Stimulated activated CD4-positive, alpha-beta T cell treated with anti-CD3 and anti-CD28 coated beads, TNF-alpha, amount 100 ng/mL, for 48 hours (primary cell): ENCODE measurements at places on chromosomes 5 and 9.

DNA sequence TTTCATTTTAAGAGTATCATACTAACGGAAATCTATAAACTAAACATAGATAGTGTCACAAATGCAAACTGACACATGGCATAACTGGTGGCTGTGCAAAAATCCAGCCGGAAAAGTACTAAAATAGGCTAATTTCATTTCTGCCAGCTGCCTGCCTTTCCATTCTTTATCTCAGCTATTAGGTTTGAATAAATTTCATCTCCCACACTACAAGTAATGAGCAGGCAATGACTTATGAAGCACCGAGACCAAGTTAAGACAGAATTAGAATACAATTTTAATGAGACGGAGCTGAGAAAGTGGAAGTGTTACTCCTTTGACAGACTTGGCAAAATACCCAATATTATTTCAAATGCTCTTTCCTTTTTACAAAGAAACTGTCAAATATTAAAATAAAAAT, 258.8 kb upstream of the ZNF608 start:
- DNase-seq = no peak

GRCh38 chr9:113695901-113696300, 180.2 kb upstream of the ZNF618 start:
- DNase-seq = no peak

- DNase-seq = no peak
Measured at GRCh38 chr9:36211510-36211909, 20.8 kb downstream of the CLTA start.

- DNase-seq = no peak
Measured at GRCh38 chr5:174094857-174095606, 49.5 kb downstream of the NSG2 start.

DNA sequence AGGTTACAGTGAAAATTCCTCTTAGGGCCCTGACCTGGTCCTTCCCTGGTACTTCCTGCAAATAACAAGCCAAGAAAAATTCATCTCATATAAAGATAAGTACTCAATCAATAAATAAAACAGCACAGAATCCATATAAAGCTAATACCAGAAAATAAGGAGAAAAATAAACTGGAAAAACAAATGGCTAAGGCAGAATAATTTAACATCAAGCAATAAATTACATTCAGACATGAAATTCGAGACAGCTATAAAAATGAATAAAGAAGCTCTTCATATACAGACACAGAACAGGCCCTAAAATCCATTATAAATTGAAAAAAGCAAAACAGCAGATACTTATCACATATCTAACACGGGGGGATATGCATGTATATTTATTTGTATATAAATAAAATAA, 99.2 kb downstream of the DTWD2 start:
- DNase-seq = no peak

DNA sequence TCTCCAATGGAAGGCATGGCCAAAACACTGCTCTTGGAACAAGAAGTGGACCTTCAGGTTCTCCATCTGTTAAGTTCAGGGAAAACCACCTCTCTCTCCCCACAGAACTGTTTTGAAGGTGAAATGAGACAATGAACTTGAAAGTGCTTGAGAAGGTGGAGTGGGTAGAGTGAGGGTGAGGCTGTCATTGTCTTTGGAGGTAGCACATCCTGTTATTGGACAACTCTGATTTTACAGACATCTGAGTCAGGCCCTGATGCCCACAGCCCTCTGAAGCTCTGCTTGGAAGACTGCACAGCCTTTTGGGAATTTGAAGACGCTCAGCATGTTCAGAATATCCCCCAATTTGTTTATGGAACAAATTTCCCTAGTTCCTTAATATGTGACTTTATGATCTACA, 27.6 kb upstream of the TEX48 start:
- DNase-seq = no peak

- DNase-seq = no peak
Measured at GRCh38 chr5:110094548-110094947, 404.8 kb downstream of the MAN2A1 start.
